ENCODE measurements at places on chromosomes 2 and 18. TPM values are rescaled to one million over a fixed set of nuclear protein-coding genes. Genes with fewer than 3 reads are reported as not detected.

- no peak for DNase-seq
Measured at GRCh38 chr2:23042216-23042906, 342.6 kb upstream of the KLHL29 start.

DNA sequence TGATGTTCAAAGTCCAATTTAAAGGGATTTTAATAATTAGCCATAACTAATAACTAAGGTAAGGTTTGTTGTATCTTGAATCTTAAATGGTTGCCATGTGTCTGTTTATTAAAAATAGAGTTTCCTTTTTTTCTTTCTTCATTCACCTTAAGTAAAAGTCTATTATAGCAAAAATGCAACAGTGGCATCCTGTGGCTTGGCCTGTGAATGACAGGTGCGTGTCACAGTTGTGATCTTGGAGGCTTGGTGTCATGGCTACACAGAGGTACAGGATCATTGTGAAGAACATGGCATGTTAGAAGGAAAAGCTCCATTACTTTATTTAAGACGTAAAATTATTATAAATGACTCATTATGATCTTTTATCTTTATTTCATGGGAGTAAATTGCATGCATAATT, 246.1 kb downstream of the BCL2 start:
- no peak for DNase-seq

GRCh38 chr18:56351911-56352500, 286.4 kb downstream of the TXNL1 start:
- DNase-seq, result no peak

Gene IMPACT
- 26.5 TPM for total RNA-seq

DNA sequence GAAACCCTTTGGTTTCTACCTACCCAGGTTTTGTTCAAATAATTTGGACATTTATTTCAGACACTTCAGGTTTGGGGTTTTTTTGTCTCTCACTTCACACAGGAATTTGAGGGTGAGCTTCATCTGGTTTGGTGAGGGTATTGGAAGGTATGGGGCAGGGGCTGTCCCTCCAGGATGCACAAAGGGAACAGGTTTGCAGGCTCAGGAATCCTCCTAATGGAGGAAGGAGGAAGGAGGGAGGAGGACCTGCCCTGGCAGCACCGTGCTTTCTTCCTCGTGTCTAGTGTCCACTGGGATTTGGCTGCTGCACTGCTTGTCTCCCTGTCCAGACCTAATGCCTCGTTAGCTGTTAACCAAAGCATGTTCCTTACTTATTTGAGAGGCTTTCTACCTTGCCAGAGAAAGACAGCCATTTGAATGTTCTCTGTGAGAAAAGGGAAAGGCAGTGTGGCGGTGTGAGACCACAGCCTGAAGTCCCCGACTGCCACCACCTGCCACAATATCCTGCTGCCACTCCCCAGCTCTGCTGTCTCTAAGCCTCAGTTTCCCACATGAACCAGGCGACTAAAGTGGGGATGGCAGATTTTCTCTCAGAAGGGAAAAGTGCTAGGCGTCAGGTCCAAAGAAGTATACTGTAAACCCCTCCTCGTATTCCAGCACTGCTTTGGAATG, 2.2 kb upstream of the SLC4A5 start:
- no peak for DNase-seq
